ENCODE measurements at places on chromosomes 13 and 19.

DNA sequence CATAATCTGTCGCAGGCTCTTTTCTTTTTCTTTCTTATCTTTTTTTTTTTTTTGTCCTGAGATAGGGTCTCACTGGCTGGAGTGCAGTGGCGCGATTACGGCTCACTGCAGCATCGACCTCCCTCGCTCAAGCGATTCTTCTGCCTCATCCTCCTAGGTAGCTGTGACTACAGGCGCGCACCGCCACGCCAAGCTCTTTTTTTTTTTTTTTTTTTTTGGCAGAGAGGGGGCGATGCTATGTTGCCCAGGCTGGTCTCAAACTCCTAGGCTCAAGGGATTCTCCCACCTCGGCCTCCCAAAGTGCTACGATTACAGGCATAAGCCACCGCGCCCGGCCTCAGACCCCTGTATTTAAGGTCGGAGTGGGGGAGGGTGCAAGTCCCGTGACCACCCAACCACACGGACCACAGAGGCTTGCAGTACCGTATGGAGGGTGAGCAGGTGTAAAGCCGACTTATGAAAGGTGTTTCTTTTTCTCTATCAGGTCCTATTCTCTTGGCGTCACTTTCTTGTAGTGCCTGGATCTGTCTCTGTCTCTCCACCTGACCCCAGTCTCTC is 2.0 kb downstream of the PHLDB3 start:
- DNase-seq, result no peak

DNA sequence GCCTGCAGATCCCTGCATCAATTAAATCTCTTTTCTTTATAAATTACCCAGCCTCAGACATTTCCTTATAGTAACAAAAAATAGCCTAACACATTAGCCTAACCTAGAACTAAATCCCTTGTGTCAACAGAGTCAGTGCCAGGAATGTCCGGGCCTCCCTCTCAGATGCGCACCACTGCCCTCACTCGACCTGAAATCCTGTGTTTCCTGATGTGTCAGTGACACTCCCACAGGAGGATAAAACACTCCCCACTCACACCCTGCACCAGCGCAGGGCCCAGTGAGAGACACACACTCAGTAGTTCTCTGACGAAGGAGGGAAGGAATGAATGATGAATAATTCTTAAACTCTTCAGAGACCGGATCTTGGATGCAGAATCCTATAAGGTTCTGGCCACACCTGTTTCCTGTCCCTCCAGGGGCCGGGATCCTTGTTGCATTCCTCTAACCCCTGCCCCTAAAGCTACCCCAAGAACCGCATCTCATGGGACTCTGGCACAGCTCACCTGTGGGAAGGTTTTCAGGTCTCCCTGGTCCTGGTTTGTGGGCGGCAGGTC is 3.1 kb downstream of the CEACAM3 start:
- no peak for DNase-seq

DNA sequence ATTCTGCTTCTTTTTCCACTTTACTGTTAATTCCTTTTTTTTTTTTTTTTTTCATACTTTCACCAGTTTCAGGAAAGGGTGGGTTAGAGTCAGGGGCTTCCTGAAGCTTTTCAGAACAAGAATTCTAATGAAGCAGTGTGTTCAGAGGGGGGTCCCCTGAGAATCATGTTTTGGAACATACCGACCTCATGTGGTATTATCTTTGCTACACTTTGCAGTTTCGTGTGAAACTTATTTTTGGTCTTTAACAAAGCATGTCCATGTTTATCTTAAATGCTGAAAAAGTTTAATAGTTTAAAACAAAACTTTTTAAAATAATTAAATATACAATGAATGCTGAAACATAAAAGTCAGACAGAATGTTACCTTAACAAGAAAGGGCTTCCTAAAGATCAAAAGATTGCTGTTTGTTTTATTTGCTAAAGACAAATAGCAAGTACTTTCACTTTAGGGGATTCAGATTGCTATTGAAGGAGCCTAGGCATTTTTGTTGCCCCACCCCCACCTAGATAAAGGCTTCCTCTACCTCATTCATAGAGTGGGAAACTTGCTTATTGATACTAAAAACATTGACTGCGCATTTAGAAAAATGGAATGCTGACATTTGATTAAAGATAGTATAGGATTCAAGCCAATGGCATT is 21.1 kb upstream of the POMP start:
- DNase-seq, result no peak

GRCh38 chr19:43651758-43652545 is 12.3 kb upstream of the CADM4 start:
- DNase-seq, result no peak

DNA sequence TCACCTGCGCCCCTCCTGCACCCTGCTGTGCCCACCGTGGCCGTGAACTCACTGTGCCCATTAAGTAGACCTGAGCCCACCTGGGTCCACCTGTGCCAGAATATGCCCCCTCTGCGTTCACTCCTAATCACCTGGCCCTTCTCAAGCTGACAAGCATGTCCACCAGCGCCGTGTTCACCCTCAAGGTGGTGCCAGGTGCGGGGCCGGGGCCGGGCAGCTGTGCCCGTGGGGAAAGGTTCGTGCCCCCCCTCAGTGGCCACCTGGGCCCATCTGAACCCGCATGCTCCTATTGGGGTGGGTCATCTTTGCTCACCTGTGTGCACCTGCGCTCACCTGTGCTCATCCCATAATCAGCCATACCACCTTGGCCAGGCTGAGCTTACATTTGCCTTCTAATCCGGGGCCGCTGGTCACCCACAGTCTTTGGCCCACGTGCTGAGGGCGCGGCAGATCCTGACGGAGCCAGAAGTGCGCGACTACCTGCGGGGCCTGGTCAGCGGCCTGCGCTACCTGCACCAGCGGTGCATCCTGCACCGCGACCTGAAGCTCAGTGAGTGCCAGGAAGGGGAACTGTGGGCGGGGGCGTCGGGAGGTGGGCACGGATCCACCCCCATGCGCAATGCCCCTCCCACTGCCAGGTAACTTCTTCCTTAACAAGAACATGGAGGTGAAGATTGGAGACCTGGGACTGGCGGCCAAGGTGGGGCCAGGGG is 2.3 kb downstream of the PLK5 start:
- no peak for DNase-seq

DNA sequence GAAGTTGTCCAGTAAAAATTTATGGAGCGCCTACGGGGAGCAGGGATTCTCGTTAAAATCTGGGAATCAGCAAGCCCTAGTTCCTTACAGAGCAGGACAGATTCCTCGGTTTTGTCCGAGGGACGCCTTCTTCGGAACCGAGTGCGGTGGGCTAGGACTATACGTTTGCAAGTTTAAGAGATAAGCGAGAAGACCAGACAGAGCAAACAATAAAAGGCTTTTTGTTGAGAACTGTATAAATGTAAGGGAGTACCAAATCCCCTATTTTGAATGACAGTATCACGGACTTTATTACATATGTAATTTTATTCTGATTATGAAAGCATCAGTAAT is 971 bp upstream of the ANKRD10 start:
- DNase-seq, result no peak

DNA sequence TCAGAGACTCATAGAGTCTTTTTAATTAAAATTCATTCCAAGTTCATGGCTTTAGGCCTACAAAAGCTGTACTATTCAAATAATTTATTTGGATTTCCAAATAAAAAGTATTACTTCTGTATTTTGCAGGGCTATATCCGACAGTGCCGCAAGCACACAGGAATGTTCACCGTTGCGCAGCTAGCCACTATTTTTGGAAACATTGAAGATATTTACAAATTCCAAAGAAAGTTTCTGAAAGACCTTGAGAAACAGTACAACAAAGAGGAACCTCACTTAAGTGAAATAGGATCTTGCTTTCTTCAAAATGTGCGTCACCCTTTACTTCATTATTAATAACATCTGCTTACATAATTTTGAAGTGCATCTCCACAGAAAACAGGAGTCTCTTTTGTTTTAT is 20.5 kb upstream of the C1QTNF9 start:
- DNase-seq, result no peak

DNA sequence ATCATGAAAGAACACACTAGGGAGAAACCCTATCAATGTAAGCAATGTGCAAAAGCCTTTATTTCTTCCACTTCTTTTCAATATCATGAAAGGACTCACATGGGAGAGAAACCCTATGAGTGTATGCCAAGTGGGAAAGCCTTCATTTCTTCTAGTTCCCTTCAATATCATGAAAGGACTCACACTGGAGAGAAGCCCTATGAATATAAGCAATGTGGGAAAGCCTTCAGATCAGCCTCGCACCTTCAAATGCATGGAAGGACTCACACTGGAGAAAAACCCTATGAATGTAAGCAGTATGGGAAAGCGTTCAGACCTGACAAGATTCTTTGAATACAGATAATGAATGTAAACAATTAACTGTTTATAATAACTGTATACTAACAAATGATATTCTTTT is 15.0 kb upstream of the ZNF439 start:
- DNase-seq, result no peak

GRCh38 chr13:92187378-92187989 is 789.1 kb downstream of the GPC5 start:
- DNase-seq, result no peak

DNA sequence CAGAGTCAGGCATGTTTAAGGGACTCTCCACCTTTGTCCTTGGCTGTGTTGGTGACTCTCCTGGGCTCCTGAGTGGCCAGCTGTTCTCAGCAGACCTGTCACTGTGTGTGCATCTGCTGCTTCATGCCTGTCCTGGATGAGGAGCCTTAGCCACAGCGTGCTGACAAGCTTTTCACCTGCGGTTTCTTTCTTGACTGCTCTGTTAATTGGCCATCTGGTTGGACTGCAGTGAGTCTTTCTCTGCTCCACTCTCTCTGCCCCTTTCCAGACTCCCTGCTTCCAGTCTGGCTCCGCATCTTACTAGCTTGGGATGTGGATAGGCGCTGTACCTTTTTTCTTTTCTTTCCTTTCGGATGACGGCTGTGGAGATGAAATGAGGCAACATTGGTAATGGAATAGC is 38.8 kb downstream of the POLR1D start:
- DNase-seq, result no peak

- no peak for DNase-seq
Observed at GRCh38 chr19:31470952-31471351, 121.7 kb upstream of the TSHZ3 start.

DNA sequence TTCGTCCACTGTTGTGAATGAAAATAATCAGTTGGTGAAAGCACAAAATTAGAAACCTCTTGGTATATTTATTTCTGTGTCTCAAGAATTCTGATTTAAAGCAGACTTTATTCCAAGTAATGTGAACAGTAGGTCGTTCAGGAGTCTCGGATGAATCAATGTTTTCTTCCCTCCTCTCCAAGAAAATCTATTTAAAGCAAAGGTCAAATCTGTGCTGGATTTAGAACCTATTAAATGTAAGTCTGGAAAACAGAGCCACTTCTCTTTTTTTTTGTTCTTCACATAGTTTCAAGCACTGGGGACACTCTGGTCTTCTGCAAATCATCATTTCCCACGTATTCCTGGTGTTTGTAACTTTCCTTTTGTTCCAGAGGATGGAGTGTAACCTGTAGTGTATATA is 312.7 kb downstream of the ATP8A2 start:
- no peak for DNase-seq

DNA sequence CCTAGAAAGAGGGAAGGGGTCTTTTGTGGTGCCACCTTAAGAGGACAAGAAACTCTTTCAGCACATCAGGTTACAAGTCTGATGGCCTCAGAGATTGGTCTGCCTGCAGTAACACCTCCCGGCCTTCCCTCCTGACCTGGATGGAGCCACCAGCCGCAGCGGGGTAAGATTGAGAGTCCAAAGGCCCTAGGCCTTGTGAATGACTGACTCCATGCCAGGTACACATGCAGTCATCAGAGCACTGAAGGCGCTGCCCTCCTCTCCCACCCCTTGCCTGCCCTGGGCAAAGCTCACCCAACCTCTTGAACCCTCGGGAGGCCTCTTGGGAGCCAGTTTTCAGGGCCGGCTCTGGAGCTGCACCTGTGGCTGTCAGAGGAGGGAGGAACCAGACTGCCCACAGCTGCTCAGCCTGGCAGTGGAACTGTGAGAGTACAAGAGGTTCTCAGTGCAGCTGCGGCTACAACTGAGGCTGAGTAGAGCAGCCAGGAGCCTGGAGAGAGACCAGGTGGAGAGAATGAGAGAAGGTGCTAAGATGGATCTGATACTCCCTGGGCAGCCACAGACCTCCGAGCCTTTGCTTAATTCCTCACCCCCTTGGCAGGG is 23.8 kb upstream of the C13orf42 start:
- DNase-seq, result no peak

DNA sequence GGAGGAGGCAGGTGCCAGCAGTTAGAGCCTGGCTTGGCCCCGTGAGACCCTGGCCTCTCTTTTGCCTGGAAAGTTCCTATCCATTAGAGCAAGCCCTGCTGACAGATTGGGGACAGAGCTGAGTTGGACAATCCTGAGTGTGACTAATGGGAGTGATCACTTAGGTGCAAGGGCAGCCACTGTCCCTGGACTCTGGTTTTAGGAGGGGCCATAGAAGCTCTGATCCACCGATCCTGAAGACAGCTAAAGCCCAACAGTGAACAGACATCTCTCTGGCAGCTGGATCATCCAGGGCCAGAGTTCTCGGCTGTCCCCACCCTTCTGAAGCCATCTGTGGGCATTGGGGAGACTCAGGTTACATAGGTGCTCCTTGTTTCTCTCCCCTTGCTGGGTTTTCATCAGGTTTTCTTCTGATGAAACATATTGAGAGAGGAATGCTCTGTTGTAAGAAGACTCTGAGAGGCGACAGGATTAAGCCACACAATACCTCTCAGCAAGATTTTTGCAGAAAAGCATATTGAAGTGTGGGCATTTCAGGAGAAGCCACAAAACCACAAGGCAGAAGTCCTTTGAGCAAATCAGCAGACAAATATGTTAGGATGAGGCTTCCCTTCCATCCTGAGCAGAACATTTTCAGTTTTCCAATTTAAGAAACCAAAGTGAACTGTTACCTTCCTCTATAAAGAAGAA is 288.0 kb upstream of the MAB21L1 start:
- DNase-seq, result no peak

GRCh38 chr19:35105411-35106290 is 10.0 kb upstream of the FXYD3 start:
- no peak for DNase-seq
